ENCODE measurements at places on chromosomes 16 and 17. TPM values are rescaled to one million over a fixed set of nuclear protein-coding genes. Genes with fewer than 3 reads are reported as not detected.

DNA sequence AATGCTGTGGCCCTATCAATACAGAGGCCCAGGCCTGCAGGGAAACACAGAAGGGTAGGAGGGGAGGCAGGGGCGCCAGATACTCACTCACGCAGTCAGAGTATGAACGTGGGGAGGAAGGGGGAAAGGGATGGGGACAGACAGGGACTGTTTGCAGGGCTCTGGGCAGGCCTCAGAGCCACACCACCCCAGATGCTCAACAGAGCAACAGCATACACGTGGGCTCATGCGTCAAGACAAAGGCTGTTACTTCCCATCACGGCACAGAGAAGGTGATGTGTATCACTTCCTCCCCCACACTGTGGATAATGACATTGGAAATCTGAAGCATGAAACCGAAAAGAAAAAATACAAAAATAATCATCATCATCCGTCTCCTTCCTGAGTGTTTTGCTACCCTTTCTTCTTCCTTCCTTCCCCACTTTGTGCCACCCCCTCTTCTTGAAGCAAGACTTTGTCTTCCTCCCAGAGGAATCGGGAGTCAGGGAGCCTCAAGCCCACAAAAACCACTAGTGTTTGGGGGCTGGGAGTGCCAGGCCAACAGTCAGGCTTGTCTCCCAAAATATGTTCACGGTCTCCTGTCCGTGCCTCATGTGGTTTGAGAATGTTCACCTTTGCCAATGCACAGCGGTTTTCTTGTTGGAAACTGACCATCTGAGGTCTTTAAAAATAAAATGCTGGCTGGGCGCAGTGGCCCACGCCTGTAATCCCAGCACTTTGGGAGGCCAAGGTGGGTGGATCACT lies 20.1 kb downstream of the SLC39A11 start:
- no peak overlapping the region for H3K27ac ChIP-seq
- H3K27me3 ChIP-seq = no peaks in the 10 kb centered on the region
- no peak overlapping the region for H3K4me3 ChIP-seq
- ATAC-seq = no peak

- no peaks in the 10 kb centered on the region for H3K4me1 ChIP-seq
- H3K36me3 ChIP-seq = no peaks in the 10 kb centered on the region
- ATAC-seq = no peak
These were observed 154.4 kb downstream of the TANC2 start for GRCh38 chr17:63120406-63120805.

DNA sequence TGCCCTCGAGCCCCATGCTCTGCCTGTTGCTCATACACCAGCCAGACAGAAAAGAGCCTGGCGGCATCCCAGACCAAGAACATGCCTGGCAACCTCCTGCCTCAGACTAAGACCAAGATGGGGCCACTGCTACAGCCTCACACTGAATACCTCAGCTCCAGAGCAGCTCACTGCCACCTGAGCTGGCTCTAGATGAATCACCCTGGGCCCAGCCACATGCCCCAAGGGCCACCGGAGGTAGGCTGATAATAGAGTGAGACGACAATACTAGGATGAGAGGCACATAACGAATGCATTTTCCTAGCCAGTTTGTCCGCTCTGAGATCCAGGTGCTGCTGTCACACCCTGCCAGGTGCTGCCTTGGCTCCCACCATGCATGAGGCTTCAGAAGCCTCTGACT lies 13.0 kb downstream of the PIP4K2B start:
- no peak overlapping the region for H3K27ac ChIP-seq
- no peak for ATAC-seq
- no peaks in the 10 kb centered on the region for H3K27me3 ChIP-seq
- no peak overlapping the region for H3K4me3 ChIP-seq
- H3K36me3 ChIP-seq = peaks cover 4% of the 10 kb centered on the region

DNA sequence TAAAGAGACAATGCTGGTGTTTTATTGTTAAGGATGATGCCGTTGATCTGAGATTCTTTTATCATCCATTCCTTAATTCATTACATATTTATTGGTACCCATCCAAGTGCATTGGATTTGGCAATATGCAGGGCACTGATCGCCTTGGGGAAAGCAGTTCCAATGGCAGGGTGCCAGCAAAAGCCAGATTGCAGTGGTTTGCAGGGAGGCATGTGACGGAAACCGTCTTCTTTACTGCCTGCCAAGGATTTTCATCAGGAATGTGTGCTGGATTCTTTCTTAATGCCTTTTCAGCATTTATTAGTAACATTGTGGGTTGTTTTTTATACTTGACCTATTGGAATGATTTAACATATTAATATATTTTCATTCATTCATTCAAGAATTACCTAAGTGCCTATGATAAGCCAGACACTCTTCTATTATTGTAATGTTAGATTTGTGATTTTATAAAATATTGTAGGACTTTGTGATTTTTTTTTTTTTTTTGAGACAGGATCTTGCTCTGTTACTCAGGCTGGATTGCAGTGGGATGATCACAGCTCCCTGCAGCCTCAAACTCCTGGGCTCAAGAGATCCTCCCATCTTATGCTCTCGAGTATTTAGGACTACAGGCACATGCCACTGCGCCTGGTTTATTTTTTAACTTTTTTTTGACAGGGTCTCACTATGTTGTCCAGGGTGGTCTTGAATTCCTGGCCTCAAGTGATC lies 93.4 kb upstream of the TNRC6A start:
- no peaks in the 10 kb centered on the region for H3K27me3 ChIP-seq
- no peaks in the 10 kb centered on the region for H3K36me3 ChIP-seq
- peaks cover 19% of the 10 kb centered on the region for H3K4me1 ChIP-seq
- ATAC-seq = peak; percentile 78
- no peak overlapping the region for H3K4me3 ChIP-seq

GRCh38 chr16:85240982-85241924 lies 129.0 kb upstream of the CIBAR2 start:
- no peak overlapping the region for H3K4me3 ChIP-seq
- no peak for ATAC-seq
- H3K27ac ChIP-seq = no peak overlapping the region

- H3K4me1 ChIP-seq = no peaks in the 10 kb centered on the region
- no peak overlapping the region for H3K4me3 ChIP-seq
- no peak overlapping the region for H3K27ac ChIP-seq
These were observed 42.2 kb downstream of the ATP2C2 start for GRCh38 chr16:84410361-84411138.

DNA sequence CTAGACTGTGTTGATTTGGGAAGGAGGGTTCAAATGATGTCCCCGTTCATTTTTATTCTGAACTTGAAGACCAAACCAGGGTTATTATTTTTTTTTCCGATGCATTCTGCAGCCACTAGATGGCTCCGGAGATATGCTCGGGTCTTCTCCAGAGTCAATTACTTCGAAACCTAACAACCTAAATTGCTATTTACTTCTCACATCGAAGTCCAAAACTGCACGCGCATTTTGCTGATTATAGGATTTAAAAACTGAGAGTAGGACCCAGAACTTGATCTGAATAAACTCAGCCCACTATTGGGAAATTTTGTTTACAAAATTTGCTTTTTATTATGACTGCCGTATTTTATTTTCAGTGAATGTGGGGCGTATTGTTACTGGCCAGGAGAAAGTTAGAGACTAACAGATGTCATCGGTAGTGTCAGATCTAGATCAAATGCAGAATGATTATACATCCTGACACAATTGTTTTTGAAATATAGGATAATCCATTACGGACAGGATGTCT lies 263.8 kb downstream of the HS3ST3A1 start:
- no peaks in the 10 kb centered on the region for H3K27me3 ChIP-seq
- H3K4me1 ChIP-seq = peaks cover 10% of the 10 kb centered on the region
- H3K27ac ChIP-seq = no peak overlapping the region
- peak overlapping the region; percentile 28 for H3K4me3 ChIP-seq
- H3K36me3 ChIP-seq = no peaks in the 10 kb centered on the region
- ATAC-seq = no peak

- no peaks in the 10 kb centered on the region for H3K36me3 ChIP-seq
- no peaks in the 10 kb centered on the region for H3K4me1 ChIP-seq
- no peak for ATAC-seq
- no peak overlapping the region for H3K27ac ChIP-seq
- H3K4me3 ChIP-seq = no peak overlapping the region
These were observed 251.5 kb downstream of the CA10 start for GRCh38 chr17:51907041-51907440.

DNA sequence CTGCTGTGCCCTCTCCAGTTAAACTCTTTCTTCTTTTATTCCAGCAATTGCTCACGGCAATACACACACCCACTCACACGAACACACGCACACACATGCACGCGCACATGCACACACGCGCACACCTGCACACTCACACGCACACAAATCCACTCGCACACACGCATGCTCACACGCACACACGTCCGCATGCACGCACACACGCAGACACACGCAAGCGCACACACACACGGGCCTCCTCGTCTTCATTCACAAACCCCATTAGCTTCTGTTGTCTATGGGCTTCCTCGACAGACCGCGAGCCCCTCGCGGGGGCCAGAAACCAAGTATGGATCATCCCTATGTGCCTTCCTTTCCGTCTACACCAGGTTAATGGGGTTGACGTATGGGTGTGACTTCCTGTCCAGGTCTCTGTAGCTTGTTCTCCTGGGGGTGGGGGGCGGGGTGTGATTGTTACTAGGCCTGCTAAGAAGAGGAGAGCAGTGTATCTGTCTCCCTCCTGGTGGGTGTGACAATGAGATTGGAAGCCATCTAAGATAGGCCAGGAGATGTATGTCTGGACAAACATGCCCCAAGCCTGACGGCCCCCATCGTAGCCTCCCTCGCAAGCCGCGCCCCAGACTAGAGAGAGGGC lies 670 bp upstream of the CTF1 start:
- peak overlapping the region; percentile 100 for H3K27ac ChIP-seq
- H3K4me3 ChIP-seq = peak overlapping the region; percentile 65
- no peak for ATAC-seq
- no peaks in the 10 kb centered on the region for H3K27me3 ChIP-seq

GRCh38 chr17:57550016-57550415 lies 195.1 kb downstream of the CCDC182 start:
- no peak overlapping the region for H3K27ac ChIP-seq
- peaks cover 15% of the 10 kb centered on the region for H3K4me1 ChIP-seq
- no peak for ATAC-seq
- H3K27me3 ChIP-seq = no peaks in the 10 kb centered on the region
- no peaks in the 10 kb centered on the region for H3K36me3 ChIP-seq
- H3K4me3 ChIP-seq = no peak overlapping the region

DNA sequence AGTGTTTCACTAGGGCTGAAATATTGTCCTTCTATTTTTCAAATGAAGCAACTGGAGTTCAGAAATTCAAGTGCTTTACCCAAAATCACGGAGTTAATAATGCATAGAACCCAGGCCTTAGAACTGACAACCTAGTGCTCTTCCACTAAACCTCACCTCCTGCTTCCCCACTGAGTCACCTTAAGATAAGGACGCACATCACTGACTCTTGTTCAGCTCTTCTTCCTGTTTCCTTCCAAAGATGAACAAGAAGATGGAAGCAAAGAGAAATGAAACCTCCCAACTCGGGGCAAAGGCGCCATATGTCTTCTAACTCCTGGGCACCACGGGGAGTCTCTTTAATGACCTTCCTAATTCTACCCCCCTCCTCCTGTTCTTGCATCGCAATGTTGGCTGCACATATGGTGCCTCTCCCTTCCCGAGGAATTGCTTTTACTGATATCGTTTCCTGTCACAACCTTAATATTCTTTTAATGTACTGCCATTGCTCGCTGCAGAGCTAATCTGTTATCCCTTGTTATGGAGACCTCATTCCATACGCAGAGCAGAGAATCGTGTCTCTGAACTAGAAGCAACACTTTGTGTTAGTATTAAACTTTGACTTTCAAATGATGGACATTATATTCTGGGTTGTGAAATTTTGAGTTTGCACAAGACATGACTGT lies 591.4 kb downstream of the TMEM114 start:
- H3K4me1 ChIP-seq = no peaks in the 10 kb centered on the region
- no peaks in the 10 kb centered on the region for H3K36me3 ChIP-seq
- H3K4me3 ChIP-seq = no peak overlapping the region
- no peak for ATAC-seq

DNA sequence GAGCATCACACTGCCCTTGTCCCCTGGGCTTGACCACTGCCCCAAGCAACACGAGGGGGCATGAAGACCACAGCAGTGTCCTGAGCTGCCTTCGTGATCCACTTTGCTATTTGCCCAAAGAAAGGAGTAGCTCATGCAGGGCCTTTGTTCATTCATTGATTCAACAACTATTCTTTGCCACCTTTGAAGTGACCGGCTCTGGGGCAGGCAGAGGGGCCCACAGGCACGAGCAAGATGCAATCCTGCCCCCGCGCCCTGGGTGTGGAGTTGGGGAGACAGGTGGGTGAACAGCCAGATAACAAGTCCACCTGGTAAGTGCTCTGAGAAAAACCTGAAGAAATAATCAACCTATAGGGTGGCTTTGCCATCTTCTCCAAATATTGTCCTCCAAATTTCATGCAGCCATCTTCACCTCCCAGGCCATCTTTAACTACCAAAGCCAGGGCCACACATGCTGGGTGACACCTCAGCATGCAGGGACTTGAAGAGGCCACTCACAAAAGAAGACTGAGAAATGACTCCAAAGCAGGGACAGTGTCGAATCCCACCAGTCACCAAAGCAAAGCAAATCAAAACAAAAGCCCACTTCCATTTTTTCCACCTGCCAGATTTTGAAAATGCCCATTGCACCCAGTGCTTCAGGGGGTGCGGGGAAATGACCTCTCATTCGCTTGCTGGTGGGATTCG lies 18.2 kb upstream of the RBFOX3 start:
- H3K27me3 ChIP-seq = peaks cover 32% of the 10 kb centered on the region
- no peak overlapping the region for H3K27ac ChIP-seq
- H3K4me3 ChIP-seq = no peak overlapping the region
- no peaks in the 10 kb centered on the region for H3K4me1 ChIP-seq
- no peak for ATAC-seq

Gene EVI2B
- 10.5 TPM for total RNA-seq

Gene TPSAB1
- total RNA-seq = 86.2 TPM

Gene KRTAP9-2
- not detected for total RNA-seq

Gene ZNF597
- 2.4 TPM for total RNA-seq

Gene ABCC11
- total RNA-seq = not detected

Gene TP53TG3B
- total RNA-seq = not detected

Gene EPX
- not detected for total RNA-seq

Gene NACA2
- not detected for total RNA-seq

Gene SLC9A5
- total RNA-seq = 0.93 TPM

Gene TMC5
- total RNA-seq = 3.0 TPM

Gene DLX3
- not detected for total RNA-seq

Gene KRT20
- not detected for total RNA-seq

Gene NEURL4
- total RNA-seq = 17.6 TPM
